ENCODE measurements at places on chromosomes 16 and 17. TPM values are rescaled to one million over a fixed set of nuclear protein-coding genes. Genes with fewer than 3 reads are reported as not detected.

RAB26 gene
- total RNA-seq, result 0.28 TPM

NRN1L gene
- not detected for total RNA-seq

TBC1D3I gene
- not detected for total RNA-seq

CD300H gene
- total RNA-seq, result 1.2 TPM

CDH13 gene
- 32.0 TPM for total RNA-seq

ASGR1 gene
- 2.2 TPM for total RNA-seq

SLC38A8 gene
- total RNA-seq, result not detected

HNF1B gene
- not detected for total RNA-seq

MT1A gene
- 104 TPM for total RNA-seq

SETD1A gene
- 11.8 TPM for total RNA-seq

MBTD1 gene
- total RNA-seq, result 8.8 TPM

CCT6B gene
- 2.4 TPM for total RNA-seq

- DNase-seq, result no peak
These were observed 40.1 kb downstream of the NKD1 start for GRCh38 chr16:50588276-50588675.

DNA sequence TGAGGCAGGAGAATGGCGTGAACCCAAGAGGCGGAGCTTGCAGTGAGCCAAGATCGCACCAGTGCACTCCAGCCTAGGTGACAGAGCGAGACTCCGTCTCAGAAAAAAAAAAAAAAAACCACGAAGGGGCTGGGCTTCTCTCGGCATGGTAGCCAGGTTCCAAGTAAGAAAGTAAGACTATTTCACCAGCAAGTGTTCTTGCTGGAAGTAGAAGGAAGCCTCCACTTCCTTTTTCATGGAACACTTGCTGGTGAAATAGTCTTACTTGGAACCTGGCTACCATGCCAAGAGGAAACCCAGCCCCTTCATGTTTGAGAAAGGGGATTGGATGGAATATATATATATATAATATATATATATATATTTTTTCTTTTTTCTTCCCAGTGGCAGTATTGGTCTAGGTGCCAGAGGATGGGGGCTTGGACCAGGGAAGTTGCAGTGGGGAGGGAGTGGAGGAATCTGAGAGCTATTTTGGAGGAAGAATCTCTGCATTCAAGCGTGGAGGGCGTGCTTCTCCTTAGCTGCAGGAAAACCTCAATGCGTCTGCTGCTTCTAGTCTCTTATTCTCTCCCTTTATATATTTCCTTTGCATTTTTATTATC is 7.2 kb upstream of the N4BP1 start:
- DNase-seq, result no peak

DNA sequence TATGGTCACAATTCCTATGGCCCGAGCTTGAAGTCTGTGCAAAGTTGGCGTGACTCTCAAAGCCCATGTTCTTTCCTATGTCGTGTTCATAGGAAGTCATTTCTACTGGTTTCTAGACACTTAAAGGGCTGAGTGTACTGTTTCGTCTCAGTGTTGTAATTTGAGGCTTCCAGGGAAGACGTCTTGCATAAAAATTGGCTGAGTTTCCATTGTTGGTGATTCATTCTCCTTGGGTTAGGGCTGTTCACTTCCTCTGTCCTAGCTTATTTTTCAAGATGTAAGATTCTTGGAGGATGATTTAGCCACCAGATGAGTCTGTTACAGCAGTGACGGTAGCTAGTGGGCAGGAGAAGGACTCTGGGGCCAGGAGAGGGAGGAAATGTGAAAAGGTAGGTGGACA is 43.1 kb downstream of the PIK3R5 start:
- DNase-seq, result no peak

- no peak for DNase-seq
These were observed 12.3 kb downstream of the SMIM5 start for GRCh38 chr17:75645501-75645888.

GRCh38 chr17:5485270-5486205 is at the start of gene DERL2:
Gene DERL2, minus strand, starts transcription at chr17:5486178. Its CDS starts 17 bp downstream, at chr17:5486161.
- no peak for DNase-seq

DNA sequence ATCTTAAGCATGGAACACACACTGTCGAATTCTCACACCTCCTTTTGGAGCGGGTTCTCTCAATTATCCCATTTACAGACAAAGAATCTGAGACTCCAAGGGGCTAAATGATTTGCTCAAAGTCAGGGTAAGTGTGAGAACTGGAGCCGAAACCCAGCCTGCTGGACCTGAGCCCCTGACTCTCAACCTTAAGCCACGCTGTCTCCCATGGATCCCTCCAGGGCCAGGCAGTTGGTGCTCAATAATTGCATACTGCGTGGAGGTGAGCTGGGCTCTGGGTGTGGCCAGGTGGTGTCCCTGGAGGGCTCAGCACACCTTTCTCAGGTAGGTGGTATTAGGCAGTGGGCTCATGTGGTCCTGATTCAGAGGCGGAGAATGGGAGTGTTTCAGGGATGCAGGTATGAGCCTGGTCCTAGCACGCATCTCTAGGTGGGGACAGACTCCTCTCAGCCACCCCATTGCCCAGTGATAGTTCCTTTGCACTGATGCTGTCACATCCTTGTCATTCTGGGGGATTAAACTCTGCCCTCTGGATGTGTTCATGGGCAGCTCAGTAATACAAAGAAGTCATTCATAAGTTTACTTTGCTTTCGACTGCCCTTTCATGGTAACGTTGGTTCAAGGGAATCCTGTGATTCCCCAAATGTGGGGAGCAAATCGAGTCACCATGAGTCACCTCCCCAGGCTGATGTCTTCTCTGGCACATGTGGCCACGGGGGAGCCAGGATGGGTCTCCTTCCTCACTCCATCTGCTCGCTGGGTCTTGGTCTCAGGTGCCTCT is 399.5 kb upstream of the TNRC6C start:
- DNase-seq, result no peak

GRCh38 chr17:76869496-76870376 is 1.5 kb downstream of the MGAT5B start:
- DNase-seq, result no peak

GRCh38 chr17:45646288-45646988 is 137.7 kb upstream of the CRHR1 start:
- peak; percentile 42 for DNase-seq

DNA sequence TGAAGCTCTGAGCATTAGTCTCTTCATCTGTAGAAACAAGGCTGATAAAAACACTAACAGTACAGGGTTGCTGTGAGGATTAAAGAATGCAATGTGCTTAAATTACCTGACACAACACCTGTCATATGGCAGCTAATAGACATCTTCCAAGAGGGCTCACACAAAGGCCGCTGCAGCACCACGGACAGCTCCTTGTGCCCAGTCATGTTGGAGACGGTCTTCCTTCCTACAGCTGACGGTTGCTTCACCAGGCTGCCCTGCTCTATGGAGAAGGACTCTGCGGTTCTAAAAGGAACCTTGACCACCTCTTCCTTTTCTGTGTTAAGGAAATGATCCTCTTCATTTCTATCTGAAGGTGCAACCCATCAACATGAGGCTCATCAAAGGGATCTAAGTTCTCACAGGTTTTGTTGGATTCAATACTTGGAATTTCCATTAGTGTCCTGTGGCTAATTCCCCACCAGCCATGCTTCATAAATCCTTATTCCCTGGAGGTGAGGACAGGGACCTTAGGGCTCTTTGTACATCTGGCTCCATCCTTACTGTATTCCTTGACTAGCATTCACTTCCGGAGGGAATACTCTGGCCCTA is 138.9 kb upstream of the CES5A start:
- DNase-seq, result peak; percentile 81

GRCh38 chr17:2959371-2960130 is 103.9 kb downstream of the OR1D5 start:
- peak; percentile 61 for DNase-seq

- no peak for DNase-seq
These were observed 131.4 kb downstream of the WWOX start for GRCh38 chr16:78230832-78231231.

DNA sequence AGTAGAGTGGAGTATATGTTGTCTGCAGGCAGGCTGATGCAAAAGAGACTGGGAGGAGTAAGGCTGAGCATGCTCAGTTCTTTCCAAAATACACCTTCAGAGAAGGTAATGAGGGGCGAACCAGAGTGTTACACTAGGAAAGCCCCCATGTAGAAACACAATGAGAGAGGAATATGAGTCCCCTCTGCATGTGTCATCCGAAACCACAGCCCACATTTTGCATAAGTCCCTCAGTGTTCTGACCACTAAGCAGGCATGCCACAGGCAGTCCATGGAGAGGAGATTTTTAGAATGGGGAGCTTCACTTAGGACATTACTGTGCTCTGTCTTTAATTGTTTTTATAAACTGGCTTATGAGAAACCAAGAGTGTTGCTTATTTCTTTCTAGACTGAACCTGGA is 32.0 kb downstream of the SLC6A2 start:
- DNase-seq, result no peak

GRCh38 chr16:3607161-3607560 is 4.2 kb downstream of the SLX4 start:
- DNase-seq, result peak; percentile 2

DNA sequence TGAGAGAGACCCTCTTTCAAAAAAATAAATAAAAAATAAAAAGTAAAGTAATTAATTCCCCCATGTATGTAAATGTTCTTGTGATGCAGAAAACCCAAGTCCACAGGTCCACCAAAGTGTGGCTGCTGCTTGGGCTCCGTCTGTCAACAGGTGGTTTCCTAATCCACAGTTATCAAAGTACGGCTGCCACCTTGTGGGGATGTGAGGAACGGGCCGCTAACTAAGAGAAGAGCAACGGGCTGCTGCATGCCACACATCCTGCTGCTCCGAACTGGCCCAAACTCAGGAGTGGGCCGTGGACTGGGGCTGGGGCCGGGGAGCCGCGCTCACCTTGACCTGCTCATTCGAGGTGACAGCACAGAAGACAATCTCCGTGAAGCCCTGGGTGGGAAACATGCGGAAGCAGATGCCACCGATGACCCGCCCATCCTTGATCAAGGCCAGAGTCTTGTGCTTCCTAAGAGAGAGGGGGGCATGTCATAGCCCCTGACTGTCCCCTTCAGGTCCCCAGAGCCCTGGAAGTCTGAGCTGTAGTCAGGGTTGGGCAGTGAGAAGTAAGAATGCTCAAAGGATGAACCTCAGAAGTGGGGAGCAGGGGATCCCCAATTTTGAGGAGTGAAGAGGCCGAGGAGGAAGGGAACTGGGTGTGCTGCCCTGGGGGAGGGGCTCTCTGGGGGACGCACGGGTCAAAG is 4.3 kb downstream of the KAT2A start:
- DNase-seq, result peak; percentile 93

GRCh38 chr17:29347831-29348629 is 42.1 kb upstream of the TAOK1 start:
- no peak for DNase-seq

- no peak for DNase-seq
These were observed 11.5 kb downstream of the VEZF1 start for GRCh38 chr17:57976594-57976993.

- DNase-seq, result no peak
These were observed 95.4 kb upstream of the CBX4 start for GRCh38 chr17:79934653-79934970.

DNA sequence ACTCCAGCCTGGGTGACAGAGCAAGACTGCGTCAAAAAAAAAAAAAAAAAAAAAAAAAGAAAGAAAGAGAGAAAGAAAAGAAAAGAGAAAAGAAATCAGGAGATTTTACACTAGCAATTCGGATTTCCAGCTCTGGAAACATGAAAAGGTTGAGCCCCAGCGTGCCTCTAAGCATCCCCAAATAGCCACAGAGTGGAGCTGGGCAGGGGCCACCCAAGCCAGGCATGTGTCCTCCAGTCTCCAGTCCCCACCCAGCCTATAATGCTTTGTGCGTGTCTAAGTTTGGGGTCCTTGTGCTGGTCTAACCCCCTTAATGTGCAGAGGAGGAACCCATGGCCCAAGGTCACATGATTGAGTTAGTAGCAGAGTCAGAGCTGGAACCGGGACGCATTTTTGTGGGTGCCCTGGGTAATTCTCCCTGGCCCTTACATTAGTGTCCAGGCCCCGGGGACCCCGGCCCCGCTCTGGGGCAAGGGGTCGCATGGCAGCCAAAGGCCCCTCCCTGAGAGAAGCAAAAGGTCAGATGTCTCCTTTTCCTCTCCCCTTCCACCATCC is 19.9 kb downstream of the ADAM11 start:
- DNase-seq, result no peak

DNA sequence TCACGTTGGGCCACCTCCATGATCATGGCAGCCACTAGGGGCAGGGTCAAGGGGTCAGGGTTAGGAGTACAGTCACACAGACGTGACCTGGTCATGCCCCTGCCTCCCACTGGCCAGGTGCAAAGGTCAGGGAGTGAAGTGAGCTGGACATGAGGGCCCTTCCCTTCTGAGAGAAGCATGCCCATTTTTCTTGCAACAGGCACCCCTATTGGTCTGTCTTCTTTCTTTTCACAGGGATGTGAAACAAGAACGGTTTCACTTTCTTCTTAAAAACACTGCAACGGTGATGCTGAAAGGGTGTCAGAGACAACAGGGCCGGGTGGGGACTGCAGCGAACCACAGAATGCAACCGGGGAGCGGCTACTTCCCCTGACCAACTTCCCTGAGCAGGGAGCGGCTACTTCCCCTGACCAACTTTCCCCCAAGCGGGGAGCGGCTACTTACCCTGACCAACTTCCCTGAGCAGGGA is 52.1 kb upstream of the DOC2B start:
- peak; percentile 84 for DNase-seq

- no peak for DNase-seq
These were observed 173.8 kb downstream of the C16orf78 start for GRCh38 chr16:49547448-49547847.

DNA sequence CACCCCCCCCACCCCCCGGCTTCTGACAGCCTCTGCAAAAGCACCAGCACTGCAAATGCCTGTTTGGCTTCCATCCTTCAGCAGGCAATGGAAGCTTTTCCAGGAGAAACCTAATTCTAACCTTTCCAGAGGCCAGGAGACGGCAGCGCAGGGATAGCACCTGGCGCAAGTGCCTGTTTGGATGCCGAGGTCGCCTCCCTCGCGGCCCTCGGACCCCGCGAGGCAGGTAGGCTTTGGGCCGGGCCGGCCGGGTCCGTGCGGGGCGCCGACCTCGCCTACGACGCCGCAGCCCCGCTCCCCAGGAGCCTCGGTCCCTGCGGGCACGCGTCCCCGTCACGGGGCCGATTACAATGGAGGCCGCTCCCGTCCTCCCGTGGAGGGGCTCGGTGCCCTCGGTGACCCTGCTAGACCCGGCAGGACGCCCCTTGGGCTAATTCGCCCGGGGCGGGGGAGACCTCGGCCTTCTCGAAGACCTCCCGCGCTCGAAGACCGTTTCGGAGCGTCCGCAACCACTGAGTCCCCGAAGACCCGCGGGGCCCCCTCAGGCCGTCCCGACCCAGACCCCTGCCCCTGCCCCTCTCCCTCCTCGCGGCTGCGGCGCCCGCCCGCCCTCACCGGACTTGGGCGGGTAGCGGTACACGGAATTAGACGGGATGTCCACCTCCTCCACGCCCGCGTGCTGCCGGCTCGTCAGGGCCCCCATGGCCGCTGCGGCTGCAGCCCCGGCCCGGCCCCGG is 587 bp downstream of the RNF157 start:
- DNase-seq, result no peak

DNA sequence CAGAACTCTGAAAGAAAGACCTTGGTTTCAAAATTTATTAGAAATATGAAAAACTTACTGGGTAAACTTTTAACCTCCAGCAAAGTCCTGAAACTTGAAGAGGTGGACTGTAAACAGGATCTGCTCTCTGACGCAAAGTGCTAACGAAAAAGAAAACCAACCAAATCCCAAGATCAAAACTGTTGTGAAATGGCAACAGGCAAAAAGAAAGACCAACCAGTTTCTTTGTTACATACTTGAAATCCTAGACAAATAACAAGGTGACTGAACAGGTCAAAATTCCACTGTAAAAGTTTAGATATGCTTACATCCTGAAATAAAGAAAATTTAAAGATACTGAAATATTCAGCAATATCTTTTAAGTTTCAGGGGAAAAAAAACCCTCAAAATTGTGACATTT is 44.2 kb downstream of the TRIM37 start:
- no peak for DNase-seq
